ENCODE measurements at places on chromosomes 3 and 15.
A peak's percentile ranks its signal among the peaks of the same experiment; 100 is the strongest.

DNA sequence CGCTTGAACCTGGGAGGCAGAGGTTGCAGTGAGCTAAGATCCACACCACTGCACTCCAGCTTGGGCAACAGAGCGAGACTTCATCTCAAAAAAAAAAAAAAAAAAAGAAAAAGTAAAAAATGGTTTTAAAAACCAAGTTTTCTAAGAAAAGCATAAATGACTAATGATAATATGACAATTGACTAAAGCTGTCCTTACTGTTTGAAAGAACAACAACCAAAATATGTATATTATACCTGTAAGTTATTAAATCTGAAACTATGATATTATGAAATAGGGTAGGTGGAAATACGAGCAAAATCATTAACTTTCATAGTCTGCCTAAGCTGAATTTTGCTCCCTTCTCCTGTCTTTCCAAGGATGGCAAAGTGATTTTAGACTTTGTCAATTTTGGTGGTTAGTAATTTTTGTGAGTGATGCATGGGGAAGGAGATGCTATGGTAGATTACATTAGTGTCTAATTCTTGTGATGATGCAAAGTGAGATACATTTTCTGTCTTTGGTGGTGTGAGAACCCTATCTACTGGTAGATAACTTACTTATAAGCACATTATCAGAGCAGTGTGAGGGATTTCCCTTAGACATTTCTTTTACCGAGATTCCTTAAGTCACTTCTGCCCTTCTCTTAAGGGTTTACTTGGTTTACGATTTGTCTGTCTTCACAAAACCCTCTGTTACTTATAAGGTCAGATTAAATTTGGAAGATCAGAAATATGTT, 10.6 kb upstream of the CHD2 start:
- no peak for DNase-seq

DNA sequence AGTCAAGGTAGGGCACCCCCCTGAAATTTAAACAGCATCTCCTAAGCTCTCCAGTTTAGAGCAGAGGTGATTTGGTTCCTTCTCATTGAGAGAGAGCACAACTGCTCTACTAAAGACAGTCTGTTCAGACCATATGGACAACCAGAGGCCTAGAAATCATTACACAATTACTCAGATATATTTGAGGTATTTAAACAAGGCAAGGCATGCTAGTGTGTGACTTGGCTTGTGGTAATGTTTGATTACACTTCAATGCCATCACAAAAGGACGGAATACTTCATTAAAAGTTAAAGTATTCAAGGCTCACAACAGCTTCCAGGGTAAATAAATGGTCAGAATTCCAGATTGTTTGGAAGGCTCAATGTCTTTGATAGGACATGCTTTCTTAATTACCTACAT, 110.2 kb downstream of the LRTM1 start:
- DNase-seq, result no peak

DNA sequence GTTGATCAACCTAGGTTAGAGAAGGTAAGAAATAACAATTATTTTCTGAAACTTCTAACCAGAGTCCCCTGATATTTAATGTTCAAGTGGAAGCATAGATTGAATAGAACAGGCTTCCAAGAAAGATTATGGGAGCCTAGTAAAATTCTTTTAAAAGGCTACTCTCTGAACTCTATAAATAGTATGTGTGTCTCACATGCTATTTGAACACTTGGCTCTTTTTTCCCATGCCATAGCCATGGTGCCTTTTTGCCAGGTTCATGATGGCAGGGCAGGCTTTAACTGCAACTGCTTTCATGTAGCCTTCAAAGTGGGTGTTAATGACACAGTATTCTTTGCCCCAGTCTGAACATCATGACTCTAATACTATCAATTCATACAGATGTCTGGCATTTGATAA, 22.9 kb upstream of the STRIT1 start:
- DNase-seq, result no peak

DNA sequence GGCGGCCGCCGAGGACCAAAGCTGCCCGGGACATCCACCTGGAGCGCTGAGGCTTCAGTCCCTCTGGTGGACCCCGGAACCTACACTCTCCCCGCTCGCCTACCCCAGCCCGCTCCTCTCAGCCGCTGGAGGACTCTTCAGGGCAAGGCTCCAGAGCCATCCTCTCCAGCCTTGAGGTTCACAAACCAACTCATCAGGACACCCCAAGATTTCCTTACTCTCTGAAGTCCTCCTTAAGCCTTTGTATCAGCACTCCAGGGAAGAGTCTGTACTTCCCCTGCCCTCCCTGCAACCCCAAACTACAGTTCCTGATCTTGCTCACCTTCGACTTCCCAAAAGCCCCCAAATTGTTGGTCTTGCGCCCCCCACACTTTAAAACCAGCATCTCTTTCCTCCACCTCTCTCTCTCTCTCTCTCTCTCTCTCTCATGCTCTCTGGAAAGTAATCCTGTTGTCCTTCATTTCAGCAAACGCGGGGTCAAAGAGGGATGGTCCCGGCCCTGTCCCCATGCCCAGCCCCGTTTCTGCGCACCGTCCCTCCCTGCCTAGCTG, 438 bp downstream of the THBS1 start:
- no peak for DNase-seq

DNA sequence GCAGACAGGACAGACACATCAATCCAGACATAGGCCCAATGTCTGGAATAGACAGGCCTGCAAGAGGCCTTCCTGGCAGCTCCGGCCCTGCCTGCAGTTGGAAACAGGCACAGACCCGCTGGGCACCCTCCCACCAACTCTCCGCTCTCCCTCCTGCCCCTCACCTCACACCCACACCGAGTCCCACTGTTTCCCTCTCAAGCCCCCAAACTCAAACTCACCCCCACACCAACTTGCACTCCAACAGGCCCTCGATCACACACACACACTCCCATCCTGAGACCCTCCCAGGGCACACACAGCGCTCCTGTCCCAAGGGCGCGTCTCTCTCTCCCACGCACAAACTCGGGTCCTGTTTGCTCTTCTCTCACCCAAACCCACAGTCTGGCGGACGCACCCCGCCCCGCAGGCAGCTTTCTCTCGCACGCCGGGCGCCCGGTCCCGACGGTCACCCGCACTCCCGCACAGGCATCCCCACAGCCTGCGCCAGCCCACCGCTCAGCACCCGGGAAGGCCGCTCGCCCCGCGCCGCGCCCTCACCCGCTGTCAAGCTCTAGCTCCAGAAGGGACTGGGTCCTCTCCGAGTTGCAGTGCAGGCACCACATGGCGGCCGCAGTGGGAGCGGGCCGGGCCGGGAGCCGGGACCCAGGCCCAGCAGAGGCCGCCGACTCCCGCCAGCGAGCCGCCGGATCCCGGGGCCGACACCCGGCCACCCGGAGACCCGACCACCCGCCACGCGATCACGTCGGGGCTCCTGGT, 106.2 kb downstream of the IQSEC1 start:
- peak; percentile 51 for DNase-seq

GRCh38 chr3:172224560-172225214, 185.3 kb downstream of the FNDC3B start:
- DNase-seq, result no peak

GRCh38 chr3:128152419-128153155, 694 bp upstream of the EEFSEC start:
- DNase-seq, result no peak

DNA sequence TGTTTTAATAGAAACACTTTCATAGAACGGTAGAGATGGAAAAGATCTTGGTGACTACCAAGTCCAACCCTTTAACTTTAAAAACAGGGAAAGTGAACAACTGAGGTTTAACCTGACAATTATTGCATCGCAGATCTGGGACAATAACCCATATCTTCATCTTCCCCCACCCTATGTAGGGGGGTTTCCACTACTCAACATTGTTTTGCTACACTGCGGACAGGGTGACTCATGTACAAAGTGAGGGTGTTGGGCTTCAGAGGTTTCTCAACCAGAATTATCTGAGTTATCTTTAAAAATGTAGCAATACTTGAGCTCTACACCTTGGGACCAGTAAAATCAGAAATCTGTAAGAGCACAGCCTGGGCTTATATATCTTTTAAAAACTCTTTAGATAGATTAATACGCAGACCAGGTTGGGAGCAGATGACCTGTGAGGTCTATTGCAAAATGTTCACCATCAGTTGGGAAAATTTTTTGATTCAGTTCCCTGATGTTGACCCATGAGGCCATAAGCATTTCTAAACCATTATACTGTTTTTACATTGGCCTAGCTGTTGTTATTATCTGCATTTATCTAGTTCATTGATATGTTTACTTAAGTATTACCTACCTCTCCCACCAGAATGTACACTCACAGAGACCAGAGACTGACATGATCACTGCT, 103.6 kb upstream of the ICE2 start:
- DNase-seq, result no peak

- DNase-seq, result no peak
Observed at GRCh38 chr3:121411523-121411922, 134.3 kb downstream of the POLQ start.

DNA sequence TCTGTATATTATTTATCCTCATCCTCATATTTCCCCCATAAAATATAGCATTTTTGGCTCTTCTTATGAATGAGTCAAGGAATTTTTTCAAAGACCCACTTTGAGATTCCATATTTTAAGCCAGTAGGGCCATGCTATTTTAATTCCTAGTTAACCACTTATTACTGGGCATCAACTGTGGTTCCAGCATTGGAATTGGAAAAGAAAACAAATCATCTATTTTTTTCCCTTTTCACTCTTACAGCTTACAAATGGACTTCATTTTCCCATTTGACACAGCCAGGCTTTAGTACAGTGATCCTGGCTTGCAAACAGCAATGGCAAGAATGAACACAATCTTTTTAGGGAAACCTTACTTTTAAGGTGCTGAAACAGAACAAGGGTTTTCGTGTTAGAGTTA, 19.4 kb upstream of the PLCL2 start:
- no peak for DNase-seq

- DNase-seq, result no peak
Observed at GRCh38 chr3:153130312-153130977, 31.6 kb upstream of the RAP2B start.

GRCh38 chr3:48524970-48525369, 21.0 kb upstream of the SHISA5 start:
- no peak for DNase-seq

DNA sequence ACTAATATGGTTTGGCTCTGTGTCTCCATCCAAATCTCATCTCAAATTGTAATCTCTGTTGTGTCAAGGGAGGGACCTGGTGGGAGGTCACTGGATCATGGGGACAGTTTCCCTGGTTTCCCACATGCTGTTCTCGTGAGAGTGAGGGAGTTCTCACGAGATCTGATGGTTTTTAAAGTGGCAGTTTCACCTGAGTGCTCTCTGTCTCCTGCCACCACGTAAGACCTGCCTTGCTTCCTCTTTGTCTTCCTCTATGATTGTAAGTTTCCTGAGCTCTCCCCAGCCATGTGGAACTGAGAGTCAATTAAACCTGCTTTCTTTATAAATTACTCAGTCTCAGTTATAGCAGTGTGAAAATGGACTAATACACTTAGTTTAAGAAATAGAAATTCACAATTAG, 228.9 kb downstream of the CD47 start:
- DNase-seq, result no peak

GRCh38 chr15:30816430-30816829, 87.3 kb upstream of the FAN1 start:
- DNase-seq, result no peak

DNA sequence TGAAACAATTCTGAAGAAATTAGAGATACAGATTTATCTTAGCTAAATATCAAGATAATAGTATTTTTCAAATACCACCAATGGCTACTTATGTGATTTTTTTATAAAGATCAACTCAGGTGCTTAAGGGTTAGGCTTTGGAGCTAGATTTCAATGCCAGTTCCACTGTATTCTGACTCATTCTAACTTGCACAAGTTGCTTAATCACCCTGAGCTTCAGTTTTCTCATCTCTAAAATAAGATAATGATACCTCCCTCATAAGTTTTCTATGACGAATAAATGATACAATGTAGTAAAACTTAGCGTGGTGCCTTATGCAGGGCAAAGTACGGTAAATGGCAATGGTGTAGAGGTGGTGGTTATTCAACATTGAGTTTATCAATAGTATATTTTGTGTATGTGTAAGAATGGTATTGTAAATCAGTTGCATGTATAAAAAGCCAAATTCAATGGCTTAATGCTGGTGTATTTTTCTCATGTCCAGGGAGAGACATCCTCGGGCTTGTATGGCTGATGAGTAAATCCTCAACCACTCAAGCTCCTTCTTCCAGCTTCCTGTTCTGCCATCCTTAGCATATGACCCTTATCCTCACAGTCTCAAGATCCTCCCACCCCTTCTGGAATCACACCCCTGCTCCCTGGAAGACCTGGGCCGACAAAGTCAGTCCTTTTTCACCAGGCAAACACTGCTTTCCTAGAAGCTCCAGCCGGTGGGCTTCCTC, 505.9 kb upstream of the CFAP20DC start:
- DNase-seq, result no peak

- DNase-seq, result peak; percentile 72
Observed at GRCh38 chr3:168249205-168249549, 153.5 kb upstream of the GOLIM4 start.
